ENCODE measurements at places on chromosomes 4 and X. TPM values are rescaled to one million over a fixed set of nuclear protein-coding genes. Genes with fewer than 3 reads are reported as not detected.

The ADH1C gene
- total RNA-seq = not detected

The TCEANC gene
- 4.7 TPM for total RNA-seq

The FTSJ1 gene
- 47.6 TPM for total RNA-seq

DNA sequence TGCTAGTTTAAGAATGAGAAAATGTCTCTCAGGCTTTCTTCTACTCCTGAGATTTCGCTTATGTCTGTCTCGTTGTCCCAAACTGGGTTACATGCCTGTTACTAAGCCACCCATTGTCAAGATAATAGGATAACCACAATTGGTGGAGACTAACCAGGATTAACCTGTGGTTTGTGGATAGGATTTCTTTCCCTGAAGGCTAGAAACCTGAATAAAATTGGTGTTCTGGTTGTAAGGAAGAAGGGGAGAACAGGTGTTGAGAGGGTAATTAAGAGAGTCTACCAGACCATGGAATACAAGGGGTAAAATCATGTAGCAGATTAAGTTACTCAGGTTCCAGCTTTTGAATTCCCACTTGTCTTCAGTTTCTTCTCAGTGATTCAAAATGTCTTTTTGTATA is 225.4 kb downstream of the CPE start:
- no peak for DNase-seq
- no peaks in the 10 kb centered on the region for H3K27me3 ChIP-seq
- H3K4me3 ChIP-seq = no peak overlapping the region
- H3K27ac ChIP-seq = no peak overlapping the region
- H3K4me1 ChIP-seq = peaks cover 5% of the 10 kb centered on the region
- H3K36me3 ChIP-seq = no peaks in the 10 kb centered on the region

GRCh38 chr4:125041372-125041930 is 273.3 kb upstream of the FAT4 start:
- peaks cover 17% of the 10 kb centered on the region for H3K4me1 ChIP-seq
- no peaks in the 10 kb centered on the region for H3K27me3 ChIP-seq
- no peak overlapping the region for H3K4me3 ChIP-seq
- no peaks in the 10 kb centered on the region for H3K36me3 ChIP-seq

DNA sequence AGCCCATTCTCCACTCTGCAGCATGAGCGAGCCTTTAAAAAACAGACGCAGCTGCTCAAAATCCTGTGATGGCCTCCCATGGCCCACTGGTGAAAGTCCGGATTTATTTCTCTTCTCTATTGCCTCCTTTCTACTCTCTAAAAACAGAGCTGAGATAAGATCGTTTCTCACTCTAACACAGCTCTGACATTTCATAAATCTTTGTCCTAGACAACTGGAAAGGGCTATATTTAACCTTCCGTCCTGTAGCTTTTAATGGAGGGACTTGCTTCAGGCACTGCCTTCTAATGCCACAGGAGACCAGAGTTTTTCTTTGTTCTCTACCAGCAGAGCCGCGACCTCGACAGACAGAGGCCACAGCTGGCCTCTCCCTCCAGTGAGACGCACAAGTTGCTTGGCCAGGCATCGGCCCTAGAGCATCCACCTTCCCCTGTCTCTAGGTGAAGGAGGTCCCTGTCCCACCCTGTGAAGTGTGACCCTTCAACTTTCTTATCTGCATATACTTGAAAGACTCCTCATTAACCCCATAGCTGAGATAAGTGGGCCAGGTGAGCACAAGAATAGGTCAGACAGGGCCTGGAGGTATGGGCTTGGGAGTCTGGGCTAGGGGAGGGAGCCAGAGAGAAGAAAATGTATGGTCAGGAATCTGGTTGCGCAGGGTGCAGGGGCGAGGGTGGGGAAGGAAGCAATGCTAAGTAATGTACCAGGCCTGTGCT is 50.0 kb downstream of the RTL5 start:
- no peak overlapping the region for H3K4me3 ChIP-seq
- H3K36me3 ChIP-seq = no peaks in the 10 kb centered on the region
- DNase-seq = no peak
- H3K27me3 ChIP-seq = no peaks in the 10 kb centered on the region
- no peak overlapping the region for H3K27ac ChIP-seq

DNA sequence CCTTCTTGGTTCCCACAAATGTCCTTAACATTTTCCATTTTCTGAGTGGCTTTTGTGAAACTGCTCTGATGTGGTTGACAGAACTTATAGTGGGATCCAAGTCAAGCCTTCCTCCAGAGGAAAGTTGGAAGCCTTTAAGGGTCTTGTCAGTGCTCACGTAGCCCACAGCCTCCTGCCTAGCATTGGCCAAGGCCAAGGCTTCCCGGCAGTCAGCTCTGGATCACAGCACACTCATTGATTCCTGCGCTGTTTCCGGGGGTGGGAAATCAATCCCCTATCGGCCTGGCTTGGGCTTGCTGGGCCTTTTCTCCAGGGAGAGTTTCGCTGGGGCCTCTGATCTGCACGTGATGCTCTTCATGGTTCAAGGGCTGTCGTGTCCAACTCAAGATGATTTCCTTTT is 76.1 kb downstream of the SLC9A6 start:
- H3K27me3 ChIP-seq = no peaks in the 10 kb centered on the region
- no peak for DNase-seq
- peaks cover 64% of the 10 kb centered on the region for H3K4me1 ChIP-seq
- peak overlapping the region; percentile 89 for H3K27ac ChIP-seq
